CD8-positive, alpha-beta memory T cell (primary cell): ENCODE measurements at places on chromosomes 13 and 19.

- DNase-seq = no peak
These were observed 54.1 kb upstream of the MLNR start for GRCh38 chr13:49165798-49166752.

DNA sequence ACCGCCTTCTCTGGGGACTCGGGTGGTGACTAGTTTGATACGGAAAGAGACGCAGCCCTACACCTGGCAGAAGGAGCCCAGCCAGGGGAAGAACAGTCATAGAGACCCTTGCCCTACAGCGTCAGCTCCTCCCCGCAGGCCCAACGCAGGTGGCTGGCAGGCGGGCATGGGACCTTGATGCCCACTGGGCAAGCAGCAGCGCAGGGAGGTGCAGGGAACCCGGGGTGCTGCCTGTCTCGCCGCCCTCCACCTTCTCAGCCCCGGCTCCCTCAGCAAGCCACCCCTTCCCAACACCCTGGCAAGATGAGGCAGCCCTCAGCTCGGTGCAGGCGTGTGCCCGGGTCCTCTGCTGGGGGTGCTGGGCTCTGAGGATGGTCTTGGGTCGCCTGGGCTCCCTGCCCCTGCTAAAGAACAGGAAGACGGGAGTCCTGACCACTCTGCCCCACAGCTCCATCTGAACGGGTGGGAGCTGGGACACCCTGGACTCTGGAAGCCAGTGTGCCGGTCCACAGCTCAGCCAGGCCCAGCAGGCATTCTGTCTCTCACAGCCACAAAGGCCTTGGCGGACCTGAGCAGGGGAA lies 9.0 kb downstream of the MIER2 start:
- no peak for DNase-seq

DNA sequence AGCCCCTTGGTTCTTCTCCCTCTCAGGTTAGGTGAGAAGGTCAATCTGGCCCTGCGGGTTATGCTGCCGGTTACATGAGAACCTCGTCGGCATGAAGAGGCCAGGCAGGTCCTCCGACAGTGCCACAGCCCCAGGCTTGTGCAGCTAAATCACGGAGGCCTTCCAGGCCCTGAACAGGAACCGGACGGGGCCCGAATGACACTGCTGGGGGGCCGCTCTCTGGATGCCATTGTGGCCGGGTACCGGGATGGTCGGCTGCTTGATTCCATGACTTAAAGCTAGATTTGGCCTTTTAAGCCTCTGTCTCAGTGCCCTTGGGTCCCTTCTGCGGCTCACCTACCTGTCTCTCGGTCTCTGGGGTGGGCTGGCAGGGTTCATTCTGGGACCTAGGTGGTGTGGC lies 48.4 kb downstream of the C1QTNF9 start:
- DNase-seq = no peak

- DNase-seq = no peak
These were observed 15.3 kb upstream of the GJB6 start for GRCh38 chr13:20247403-20247802.

- DNase-seq = no peak
These were observed 35.1 kb downstream of the IL17D start for GRCh38 chr13:20738616-20739015.

- DNase-seq = no peak
These were observed 1.5 kb downstream of the SCAF1 start for GRCh38 chr19:49643466-49643865.

- DNase-seq = no peak
These were observed 58.1 kb upstream of the UBL3 start for GRCh38 chr13:29908416-29909080.

DNA sequence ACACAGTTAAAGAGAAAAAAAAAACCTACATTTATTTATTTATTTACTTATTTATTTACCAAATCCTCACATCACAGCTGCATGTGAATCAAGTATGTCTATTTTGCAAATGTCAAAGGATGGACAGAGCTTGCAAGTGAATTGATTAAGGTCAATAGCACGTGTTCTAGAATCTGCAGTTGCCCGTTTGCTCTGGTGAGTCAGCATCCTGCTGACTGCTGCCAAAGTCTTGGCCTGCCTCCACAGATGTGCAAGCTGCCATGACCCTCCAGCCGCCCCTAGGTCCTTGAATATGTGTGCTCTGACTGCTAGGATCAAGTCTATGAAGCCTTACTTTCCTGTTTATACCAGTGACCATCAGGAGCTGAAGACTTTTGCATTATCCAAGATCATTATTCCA lies 320.6 kb downstream of the GPC5 start:
- no peak for DNase-seq

GRCh38 chr19:48913114-48913889 lies 13.2 kb downstream of the NUCB1 start:
- no peak for DNase-seq

DNA sequence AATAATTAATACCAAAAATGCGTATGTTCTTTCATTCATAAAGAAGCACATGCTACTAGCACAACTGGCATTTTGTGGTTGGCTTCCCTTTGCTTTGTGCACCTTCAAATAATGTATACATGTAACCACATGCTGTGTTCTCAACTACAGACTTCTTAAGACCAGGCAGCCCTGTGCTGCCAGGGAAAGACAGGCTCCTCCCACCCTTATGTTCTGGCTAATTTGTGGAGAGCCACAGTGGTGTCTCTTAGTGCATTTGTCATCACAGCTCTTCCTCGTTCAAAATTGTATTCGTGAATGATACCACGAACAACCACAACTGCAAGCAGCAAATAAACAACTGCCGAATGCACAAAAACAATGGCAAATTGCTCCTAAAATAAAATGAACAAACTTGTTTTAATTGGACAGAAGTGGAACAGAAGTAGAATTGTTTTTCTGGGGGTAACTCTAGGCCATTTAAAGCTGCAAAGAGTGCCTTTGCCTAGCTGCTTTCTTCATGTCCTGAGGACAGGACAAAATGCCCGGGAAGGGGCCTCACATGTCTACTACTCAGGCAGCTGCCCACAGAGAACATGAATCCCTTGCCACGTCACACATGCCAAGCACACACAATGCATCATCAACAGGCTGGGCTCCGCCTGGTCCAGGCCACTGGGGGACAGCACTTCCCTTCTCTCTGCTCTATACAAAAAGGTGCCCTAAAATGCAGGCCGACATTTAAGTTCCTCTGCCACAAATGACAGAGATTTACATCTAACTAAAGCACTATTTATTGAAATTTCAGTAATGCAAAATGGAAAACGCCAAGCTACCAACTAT lies 21.7 kb downstream of the IRS2 start:
- DNase-seq = no peak

DNA sequence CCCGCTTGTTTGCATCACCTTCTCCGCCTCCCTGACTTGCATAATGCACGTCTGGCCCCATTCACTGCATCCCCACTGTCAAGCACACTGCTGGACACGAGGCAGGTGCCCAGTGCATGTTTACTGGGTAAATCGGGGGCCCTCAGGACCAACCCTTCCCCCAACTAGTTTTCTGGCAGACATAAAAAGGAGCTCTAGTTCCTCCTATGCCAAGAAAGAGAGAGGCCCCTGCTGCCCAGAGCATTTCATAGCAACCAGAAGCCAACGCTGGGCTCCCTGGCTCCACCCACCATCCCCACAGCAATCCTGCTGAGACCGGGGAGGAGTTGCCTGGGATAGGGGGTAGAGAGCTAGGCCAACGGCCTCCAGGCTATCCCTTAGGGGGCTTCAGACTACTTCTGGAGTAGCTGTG lies 23.2 kb downstream of the ANKRD27 start:
- no peak for DNase-seq

DNA sequence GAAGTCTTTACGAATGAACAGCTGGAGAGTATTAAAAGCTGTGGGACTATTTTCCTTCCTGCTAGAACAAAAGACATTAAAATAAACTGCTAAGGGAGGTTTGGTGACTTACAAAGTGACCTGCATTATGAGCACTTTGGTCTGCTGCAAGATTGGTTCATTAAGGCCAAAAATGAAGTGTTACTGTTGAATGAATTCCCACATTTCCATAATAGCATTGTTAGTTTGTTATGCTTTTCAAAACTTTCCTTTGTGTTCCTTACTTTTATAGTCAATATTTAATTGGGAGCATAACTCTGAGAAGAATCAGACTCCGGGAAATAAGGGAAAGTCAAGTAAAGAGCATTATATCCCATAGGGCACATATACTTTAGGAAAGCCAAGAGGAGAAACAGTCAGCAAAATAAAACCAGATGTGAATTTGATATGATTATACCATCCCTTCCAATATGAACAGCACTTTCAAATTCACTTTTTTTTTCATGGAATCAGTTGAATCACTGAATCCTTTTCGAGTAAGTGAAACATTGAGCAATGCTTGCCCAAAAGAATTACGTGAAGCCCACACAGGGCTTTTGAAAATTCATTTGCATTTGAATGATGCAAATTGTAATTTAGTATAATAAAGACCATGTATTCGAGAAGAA lies 112.6 kb downstream of the KCTD12 start:
- no peak for DNase-seq

GRCh38 chr13:59748046-59748445 lies 415.7 kb downstream of the DIAPH3 start:
- DNase-seq = no peak

DNA sequence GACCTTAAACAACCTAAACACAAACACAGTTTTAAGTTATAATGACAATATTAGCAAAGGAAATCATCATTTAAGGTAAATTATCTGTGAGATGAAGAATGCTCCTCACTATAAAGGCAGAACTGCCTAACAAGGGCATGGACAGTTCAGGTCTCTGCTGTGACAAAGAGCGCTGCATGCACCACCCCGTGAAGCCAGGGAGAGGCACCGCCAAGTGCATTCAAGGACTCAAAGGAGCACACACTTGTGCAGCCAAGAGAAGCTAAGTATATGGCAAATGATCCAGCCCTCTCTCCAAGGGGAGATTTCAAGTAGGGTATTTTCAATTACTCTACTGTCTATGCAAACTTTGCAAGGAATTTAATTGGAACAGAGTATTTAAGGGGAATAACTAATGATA lies 126.0 kb downstream of the RAP2A start:
- no peak for DNase-seq

- no peak for DNase-seq
These were observed 4.9 kb upstream of the LILRA4 start for GRCh38 chr19:54343868-54344267.

DNA sequence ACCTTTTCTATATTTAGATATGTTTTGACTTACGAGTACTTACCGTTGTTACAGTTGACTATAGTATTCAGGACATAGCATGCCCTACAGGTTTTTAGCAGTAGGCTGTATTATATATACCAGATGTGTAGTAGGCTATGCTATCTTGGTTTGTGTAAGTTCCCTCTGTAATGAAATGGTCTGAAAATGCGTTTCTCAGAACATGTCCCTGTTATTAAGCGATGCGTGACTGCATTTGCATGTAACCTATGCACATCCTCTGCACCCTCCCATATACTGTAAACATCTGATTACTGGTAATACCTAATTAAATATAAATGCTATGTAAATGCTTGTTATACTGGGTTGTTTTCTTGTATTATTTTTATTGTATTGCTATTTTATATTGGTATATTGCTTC lies 6.6 kb downstream of the ZNF766 start:
- no peak for DNase-seq

- no peak for DNase-seq
These were observed 16.4 kb downstream of the TDRD12 start for GRCh38 chr19:32735936-32736335.

- no peak for DNase-seq
These were observed 1.0 kb downstream of the FBL start for GRCh38 chr19:39845172-39845571.

GRCh38 chr13:105552078-105552477 lies 983.4 kb downstream of the EFNB2 start:
- DNase-seq = no peak

DNA sequence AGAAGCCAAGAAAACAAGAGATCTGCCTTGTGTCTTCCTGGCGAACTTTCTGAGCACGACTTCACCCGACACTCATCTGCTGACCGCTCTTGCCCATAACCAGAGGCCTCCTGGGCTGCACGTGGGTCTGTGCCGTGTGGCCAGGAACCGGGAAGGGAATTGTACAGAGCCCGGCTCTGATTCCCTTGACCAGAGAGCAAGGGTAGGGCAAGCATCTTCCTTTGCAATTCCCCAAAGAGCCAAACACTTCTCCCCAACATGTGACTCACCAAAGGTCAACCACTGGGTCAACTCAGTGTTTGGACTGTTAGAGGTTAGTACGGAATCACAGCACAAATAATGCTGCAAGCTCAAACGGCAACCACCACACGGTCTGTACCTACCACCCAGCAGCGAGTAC lies 48.9 kb downstream of the KLF2 start:
- no peak for DNase-seq

DNA sequence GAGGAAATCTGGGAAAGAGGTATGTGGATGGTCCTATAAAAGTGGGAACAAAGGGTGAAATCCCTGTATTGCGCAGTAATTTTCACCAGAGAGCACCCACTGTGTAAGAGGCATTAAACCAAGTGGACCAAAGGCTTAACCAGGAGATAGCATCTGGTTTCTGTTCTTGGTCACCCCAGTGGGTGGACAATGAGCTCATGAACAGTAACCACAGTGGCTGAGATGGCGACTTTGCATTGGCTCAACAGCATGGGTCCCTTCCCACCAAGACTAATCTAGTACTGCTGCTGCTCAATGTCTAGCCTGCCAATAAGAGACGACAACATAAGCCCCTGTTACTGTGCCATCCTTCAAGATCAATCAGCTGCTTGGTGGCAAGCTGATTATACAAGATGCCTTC lies 36.6 kb downstream of the CCDC169 start:
- DNase-seq = no peak

- no peak for DNase-seq
These were observed 10.3 kb downstream of the NEK5 start for GRCh38 chr13:52118595-52118994.

DNA sequence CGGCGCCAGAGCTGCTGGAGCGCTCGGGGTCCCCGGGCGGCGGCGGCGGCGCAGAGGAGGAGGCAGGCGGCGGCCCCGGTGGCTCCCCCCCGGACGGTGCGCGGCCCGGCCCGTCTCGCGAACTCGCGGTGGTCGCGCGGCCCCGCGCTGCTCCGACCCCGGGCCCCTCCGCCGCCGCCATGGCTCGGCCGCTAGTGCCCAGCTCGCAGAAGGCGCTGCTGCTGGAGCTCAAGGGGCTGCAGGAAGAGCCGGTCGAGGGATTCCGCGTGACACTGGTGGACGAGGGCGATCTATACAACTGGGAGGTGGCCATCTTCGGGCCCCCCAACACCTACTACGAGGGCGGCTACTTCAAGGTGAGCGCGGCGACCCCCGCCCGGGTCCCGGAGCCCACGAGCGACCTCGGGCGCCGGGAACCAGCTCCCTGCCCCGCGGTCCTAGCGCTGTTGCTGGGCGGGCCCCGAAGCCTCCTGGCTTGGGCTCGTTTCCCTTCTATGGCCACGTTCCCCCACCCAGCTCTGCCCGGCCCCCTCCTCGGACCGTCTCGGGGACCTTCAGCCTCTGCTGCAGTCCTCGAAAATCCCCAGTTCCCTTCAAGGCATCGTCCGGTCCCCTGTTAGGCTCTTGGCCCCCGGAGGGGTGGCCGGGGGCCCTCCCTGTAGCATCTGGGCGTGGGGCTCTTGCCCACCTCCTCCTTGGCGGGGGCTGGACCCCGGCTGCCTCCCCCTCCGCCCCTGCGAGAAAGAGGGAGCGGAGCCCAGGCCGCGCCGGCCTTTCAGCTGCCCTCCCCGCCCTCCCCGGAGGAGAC lies at the start of gene CDC34:
CDC34 (plus strand) TSS at position 8 of the 808 bp plus-strand sequence; CDS start at position 180, 172 bp downstream.
- no peak for DNase-seq
